ENCODE measurements at places on chromosomes 7 and 10.

DNA sequence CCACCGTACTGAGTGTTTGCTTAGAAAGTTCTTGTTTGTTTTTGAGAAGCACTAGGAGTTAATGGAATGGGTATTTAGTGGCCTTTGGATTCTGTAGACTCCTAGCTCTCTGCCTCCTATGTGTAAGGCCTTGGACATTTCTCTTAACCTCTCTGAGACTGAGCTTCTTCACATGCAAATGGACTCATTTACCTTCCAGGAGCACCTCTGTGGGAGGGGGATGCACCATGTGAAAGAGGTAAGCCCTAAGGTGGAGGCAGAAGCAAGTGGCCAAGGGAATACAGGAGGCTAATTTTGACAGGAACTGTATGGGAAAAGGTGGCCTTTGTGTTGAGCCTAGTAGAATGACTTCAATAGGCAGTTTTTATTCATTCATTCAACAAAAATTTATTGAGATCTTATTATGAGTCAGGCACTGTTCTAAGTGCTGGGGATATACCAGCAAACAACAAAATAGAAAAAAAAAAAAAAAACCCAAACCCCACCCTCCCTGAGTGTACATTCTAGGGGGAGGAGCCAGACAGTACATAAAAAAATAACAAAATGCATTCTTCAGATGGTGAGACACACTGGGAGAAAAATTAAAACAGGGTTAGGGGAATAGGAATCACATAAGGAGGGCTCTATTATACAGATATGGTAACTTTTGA, 9.2 kb upstream of the EPHA1 start:
- no peak for DNase-seq

DNA sequence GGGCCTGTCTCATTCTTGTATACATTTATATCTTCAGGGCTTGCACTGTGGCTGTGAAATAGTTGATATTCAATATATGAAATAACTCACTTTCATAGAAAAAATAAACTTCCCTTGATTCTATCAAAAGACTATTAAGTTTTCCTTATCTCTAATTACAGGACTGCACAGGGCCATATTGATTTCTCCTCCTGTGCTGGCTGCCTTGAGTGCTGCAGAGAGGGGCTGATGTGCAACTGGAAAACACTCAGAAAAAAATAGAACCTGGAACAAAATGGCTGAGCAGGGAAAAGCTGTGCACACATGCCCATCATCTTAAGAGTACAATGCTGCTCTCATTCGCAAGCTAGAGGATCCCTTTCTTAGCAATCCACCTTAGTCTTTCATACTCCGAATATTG, 5.9 kb upstream of the HDAC9 start:
- no peak for DNase-seq

GRCh38 chr7:101537935-101538595, 91.0 kb downstream of the MYL10 start:
- no peak for DNase-seq

- no peak for DNase-seq
Observed at GRCh38 chr10:2861632-2862210, 205.6 kb upstream of the PFKP start.

DNA sequence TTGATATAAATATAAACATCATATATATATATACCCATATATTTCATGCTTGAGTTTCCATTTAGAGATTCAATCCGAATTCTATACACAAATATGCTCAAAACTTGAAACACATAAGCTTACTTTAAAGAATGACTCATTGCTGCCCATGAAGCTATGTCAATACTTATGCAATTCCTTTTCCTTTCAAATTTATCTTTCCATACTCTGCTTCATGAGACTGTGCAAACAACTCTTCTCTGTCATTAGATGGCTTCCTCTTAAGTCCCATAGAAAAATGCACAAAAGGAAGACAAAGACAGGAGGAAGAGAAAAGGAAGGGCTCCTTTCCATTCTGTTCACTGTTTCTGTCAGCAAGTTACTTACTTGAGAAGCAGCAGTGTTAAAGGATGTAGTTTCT, 895.7 kb upstream of the SORCS1 start:
- DNase-seq = no peak

GRCh38 chr10:88041243-88042159, 178.1 kb downstream of the PTEN start:
- no peak for DNase-seq

DNA sequence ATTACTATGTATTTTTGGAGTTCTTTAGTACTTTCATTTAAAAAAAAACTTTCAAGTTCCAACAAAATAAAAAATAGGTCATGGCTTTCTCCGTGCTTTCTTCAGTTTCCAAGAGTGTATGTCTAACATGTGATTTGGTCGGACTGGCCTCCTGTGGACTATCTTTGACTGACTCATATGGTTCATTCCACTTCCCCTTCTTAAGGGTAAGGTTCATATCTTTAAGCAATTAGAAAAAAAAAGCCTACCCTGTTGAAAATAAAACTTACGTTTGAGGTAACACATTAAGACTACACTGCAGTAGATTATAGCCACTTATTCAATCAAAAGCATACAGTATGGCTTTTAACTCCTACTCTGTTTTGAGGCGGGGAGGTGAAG, 112.8 kb upstream of the AHR start:
- DNase-seq = no peak

DNA sequence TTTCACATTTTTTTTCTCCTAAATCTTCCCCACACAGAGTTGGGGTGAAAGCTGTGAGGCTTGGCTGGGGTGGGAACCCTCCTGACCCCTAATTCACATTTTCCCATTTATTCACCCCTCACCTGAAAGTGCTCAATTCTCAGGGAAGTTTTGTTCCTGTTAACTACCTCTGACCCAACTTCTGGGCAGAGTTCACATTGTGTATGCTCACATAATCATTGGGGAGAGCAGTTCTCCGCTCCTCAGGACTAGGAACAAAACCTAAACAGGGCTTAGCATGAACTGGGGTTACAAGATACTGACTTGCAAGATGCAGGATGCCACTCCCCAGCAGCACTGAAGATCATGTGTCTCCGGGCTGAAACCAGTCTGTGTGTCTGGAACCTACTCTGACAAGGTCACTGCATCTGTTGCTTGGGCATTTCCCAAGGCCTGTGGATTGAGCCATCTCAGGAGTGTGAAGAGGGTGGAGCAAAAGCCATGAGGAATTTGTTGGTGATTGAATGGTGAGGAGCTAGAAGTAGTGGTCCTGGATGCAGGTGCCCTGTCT, 258.1 kb upstream of the IGFBP3 start:
- DNase-seq = no peak

- DNase-seq = no peak
Observed at GRCh38 chr10:21090609-21091082, 193.5 kb upstream of the NEBL start.

- DNase-seq = no peak
Observed at GRCh38 chr10:132137111-132138072, 49.4 kb upstream of the DPYSL4 start.

DNA sequence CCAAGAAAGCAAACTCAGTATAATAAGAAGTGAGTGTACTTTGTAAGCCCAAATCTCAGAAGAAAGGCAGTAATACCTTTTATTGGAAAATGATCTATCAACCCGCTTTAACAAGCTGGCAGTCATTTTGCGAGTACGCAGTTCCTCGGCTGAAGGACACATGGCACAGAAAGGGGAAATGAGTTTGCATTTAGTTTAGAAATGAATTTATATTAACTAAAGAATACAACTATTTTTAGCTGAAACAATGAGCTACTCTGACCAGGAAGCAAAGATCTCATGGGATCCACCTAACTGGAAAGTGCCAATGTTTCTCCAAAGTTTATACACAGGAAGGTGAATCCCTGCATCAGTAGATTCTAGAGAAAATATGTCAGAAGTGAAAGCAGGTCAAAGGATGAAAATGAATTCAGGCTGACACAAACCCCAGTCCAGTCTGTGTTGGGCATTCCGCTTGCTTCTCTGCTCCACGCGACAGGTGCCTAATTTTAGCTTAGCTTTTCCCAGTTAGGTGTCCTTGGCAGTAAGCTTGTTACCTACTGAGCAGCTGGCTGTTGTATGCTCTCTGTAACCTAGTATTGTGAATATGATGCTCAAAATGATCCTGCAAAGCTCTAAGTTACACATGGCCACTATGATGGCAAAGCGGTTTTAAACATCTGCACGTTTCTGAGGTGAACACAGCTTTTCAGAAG, 112.8 kb downstream of the LARP4B start:
- DNase-seq = no peak

GRCh38 chr10:113020475-113020753, 70.4 kb downstream of the TCF7L2 start:
- DNase-seq = no peak

GRCh38 chr7:135995748-135996147, 18.6 kb upstream of the MTPN start:
- DNase-seq = no peak

- DNase-seq = no peak
Observed at GRCh38 chr7:22633954-22634474, 93.0 kb upstream of the IL6 start.
